ENCODE measurements at places on chromosomes 6 and 20.

GRCh38 chr20:5127859-5128424 is 1.1 kb downstream of the CDS2 start:
- no peak for DNase-seq

DNA sequence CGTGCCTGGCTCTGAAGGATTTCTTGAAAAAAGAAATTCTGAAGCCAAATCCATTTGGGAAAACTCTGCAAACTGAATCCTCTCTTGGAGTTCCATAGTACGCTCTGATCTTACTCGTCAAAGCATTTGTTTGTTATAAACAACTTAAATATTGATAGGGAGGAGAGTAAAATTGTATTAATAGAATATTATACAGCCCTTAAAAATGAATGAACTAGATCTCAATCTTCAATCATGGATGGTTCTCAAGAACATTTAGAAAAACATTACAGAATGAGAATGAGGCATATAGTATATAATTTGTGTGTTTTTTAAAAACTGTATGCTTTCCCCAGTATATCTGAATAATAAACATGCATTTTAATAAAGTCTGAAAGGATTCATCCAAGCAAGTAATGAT is 24.8 kb downstream of the KCTD20 start:
- DNase-seq = no peak

DNA sequence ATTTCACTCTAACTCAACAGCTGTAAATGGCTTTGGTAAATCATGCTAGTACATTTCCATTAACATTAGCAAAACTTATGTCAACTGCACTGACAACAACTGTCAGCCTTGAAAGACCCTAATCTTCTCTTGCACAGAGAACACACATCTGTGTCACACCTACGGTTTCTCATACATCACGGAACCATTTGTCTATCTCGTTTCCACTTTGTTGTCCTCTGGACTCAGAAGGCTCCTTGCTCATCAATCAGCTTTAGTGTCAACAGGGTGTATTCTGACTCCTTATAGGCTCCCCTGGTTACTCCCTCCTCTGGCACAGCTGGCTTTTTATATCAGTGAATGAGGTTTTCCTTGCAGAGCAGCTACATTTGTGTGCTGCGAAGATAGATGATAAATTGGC is 49.3 kb downstream of the CD83 start:
- no peak for DNase-seq

DNA sequence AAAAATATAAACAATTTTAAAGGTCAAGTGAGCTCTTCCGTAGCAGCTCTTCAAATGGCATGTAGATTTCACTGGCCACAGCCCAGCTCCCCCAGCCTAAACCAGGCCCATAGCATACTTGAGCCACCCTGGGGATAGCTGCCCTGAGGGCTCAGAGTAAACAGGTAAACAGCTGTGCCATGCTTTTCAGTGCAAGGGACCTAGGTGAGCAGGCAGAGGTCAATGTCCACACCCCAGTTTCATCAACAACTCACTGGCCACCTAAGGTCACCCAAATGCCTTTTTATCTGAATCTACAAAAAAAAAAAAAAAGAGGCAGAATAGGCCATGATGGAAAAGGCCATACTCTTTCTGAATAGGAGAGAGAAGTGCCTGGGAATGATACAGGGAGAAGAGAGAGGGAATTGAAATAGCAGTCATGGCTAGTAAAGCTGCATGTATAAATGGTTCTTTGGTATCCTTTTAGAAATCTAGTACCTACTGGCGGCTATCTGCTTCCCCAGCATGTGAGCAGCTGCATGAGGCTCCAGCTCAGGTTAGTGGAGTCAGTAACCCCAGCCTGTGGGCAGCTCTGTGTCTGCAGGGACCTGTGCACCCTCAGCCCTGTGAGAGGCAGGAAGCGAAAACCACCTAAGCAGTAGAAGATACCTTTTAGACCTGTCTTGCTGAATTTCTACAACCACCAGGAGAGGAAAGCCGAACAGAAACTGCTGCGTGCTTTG is 77.0 kb downstream of the FOXA2 start:
- no peak for DNase-seq

DNA sequence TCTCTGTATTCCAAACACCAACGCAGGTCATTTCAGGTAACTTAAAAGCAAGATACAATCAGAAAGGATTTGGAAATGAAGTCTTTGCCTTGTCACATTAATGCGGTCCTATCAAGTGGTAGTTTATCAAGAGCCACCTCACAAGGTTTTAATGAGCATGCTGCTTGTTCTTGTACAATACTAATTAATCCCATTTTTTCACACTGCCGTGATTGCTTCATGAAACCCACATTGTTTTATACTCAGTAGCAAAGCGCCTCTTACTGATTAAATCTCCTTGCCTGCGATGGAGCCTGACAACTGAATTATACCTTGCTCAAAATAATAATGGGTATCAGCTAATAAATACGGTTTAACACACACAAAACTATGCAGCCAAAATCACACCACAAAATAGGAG is 234.1 kb upstream of the TSHZ2 start:
- no peak for DNase-seq

DNA sequence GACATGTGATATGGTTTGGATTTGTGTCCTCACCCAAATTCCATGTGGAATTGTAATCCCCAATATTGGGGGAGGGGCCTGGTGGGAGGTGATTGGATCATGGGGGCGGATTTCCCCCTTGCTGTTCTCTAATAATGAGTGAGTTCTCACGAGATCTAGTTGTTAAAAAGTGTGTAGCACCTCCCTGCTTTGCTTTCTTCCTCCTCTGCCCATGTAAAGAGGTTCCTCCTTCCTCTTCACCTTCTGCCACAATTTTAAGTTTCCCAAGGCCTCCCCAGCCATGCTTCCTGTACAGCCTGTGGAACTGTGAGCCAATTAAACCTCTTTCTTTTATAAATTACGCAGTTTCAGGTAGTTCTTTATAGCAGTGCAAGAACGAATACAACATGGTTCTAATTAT is 2.1 kb upstream of the ZNF451 start:
- DNase-seq = no peak

DNA sequence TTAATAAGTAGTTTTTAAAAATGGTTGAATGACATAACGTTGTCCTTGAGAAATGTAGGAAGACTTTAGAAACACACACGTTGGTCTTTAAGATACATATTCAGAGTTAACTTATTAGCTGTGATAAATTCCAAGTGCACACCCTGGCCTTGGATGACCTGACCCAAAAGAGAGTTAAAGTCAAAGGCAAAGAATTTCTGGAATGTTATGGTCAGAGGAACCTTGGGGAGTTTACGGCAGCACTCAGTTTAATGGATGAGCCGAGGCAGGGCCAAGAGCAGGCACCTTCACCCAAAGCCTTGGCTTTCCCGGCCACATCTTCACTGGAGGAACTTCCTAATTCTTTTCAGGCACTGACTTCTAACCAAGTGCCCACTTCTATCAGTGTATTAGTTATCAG is 200.5 kb downstream of the SMOC2 start:
- no peak for DNase-seq

DNA sequence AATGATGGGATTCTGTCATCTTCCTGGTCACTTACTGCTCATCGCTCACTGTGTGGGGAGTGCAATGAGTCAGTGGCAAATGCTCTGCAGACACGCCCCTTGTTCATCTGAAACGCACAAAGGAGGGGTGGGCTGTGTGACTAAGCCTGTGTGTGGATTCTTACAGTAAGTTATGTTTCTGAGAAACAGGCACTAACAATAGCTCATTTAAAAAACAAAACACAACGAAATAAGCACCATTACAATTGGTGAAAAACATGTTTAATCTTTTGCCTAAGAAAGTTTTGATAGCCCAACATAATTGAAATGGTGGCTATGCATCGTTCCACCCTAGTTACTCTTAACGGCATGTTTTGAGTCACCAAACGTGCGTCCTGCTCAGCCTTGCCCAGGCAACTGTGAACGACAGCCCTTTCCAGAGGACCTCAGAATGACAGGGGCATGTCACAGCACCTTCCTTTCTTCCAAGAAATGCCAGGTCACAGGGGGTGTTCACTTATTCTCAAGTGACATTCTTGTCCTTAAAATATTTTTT is 118.4 kb upstream of the SGK1 start:
- peak; percentile 47 for DNase-seq

DNA sequence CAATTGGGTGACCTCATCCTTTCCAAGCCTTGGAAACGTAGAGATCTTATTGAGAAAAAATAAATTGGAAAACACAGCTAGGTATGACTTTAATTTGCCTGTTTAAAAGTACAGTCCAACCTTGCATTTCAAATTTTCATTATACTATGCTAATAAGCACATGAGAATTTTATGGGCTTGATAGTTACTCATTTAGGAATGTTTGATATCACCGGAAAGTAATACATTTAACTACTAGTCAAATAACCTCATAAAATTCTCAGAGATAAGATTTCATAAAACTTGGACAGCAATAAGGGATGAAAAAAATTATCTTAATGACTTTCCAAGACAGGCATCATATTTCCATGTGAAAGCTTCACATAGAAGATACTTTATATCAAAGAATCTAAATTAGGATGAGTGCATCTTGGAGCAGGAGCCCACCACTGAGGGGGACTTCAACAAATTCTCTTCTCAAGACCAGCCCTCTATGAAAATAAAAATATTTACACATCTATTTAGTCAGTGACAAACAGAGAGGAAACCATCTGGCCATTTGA is 236.3 kb downstream of the EPHA7 start:
- DNase-seq = no peak

GRCh38 chr6:164401871-164402270 is 907.5 kb downstream of the C6orf118 start:
- no peak for DNase-seq

- no peak for DNase-seq
Measured at GRCh38 chr6:92706976-92707375, 712.4 kb downstream of the EPHA7 start.

GRCh38 chr20:1269850-1270249 is 3.8 kb downstream of the SNPH start:
- no peak for DNase-seq

- DNase-seq = no peak
Measured at GRCh38 chr20:10131732-10132345, 86.8 kb upstream of the SNAP25 start.

DNA sequence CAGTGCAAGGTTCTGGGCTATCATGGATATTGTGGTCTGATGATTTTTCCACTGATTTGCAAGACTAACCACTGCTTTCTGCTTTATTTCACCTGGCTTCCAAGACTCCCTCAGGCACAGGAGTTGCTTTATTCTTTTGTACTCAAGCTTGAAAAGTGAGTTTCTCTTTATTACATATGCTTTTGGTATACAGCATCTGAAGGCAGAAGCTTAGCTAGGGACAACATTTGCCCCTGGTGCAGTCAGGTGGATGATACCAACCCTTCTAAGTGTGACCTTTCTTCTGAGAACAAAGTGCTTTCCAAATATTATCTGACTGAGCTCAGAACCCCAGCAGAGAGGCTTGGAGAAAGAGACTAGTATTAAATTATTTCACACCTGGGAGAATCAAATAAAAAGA is 94.0 kb upstream of the PHACTR1 start:
- no peak for DNase-seq

DNA sequence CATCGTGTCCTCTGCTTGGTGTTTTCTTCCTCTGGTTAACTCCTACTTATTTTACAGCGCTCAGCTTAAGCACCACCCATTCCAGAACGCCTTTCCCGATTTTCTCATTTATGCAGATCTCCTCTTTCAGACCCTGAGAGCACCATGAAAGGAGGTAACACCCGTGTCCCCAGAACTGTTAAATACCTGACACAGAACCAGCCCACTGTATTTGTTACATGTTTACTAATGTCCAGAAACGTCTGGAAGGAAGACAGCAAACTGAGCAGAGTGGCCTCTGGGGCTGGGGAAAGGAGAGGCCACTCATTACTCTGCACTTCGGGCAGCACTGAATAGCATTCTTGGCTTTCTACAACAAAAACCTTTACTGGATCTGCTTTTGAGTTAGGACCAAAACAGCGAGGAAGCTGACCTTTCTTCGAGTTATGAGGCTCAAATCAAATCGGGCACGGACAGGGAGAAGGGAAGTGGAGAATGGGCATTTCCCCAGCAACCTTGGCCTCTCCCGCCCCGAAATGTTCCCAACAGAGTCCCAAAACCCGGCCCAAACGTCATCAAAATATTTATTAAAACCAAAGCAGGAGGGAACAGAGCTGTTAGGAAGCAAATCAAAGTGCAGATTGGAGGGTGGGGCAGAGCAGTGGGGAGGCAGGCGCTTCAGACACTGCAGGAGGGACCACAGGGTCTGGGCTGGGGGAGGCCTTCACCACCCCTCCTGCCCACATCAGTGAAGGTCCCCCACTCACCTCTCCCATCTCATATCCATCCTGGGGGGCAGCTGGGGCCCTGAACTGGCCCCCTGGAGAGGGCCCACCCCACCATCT is 1.1 kb upstream of the NECAB3 start:
- DNase-seq = no peak

GRCh38 chr6:157850030-157850429 is 27.0 kb downstream of the SNX9 start:
- no peak for DNase-seq

GRCh38 chr6:21732731-21733130 is 139.2 kb downstream of the SOX4 start:
- DNase-seq = no peak

GRCh38 chr6:138847884-138848283 is 52.0 kb downstream of the ECT2L start:
- DNase-seq = no peak

All from activated gamma-delta T cell treated with Interleukin-2 at 50 U/mL for 16 hours (primary cell).